ENCODE measurements at places on chromosomes 2 and 18. TPM values are rescaled to one million over a fixed set of nuclear protein-coding genes. Genes with fewer than 3 reads are reported as not detected.

DNA sequence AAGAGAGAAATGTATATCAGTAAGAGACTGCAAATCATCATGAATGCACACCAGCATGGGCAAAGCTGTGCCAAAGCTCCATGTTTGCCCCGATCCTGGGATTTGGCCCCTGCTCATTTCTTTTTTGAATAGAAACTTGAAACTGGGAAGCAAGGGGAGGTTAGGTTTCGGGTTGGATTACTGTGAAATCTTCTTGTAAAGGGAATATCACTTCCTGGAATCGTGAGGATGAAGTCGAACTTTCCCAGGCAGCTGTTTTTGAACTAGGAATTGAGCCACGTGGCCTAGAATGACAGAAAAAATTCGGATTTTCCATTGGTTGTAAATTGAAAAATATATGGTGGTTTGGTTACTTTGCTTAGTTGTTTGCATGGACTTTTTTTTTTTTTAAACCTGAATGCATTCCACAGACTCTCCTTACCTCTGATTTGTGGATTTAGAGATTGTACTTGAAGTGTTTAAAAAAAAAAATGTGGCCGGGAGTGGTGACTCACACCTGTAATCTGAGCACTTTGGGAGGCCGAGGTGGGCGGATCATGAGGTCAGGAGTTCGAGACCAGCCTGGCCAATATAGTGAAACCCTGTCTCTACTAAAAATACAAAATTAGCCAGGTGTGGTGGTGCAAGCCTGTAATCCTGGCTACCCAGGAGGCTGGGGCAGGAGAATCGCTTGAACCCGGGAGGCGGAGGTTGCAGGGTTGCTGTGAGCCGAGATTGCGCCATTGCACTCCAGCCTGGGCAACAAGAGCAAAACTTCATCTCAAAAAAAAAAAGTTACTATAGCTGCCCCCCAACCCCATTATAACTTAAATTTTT lies 32.1 kb downstream of the GRHL1 start:
- DNase-seq = no peak

DNA sequence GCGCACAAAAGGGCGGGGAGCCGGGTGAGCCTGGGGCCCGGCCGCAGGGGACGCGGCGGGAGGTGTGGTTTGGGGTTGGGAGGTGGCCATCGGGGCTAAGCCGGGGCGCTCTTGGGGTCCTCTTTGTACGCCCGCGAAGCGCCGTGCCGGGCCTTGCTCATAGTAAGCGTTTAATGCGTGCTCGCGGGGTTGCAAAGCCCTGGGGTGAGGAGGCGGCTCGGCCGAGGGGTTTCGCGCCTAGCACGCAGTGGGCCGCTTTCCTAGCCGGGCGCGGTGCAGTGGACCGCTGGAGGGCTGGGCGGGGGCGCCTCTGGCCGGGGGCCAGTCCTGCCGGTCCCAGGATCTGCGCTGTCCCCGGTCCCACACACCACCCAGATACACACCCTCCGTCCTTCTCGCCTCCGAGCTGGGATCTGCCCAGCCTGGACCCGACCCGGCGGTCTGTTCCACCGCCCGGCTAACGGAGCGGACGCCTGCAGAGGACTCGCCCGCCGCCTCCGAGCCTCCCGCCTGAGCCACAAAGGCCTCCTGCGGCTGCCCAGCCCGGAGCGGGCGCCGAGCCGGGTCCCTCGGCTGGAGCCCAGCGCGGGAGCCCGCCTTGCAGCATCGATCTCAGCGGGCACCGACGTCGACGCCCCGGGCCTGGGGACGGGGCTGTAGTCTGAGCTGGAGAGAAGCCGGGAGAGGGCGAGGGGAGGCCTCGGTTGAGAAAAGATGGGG lies 564 bp downstream of the DPYSL5 start:
- DNase-seq = peak; percentile 17

- DNase-seq = peak; percentile 0
Measured at GRCh38 chr18:34358923-34359322, 134.2 kb upstream of the NOL4 start.

DNA sequence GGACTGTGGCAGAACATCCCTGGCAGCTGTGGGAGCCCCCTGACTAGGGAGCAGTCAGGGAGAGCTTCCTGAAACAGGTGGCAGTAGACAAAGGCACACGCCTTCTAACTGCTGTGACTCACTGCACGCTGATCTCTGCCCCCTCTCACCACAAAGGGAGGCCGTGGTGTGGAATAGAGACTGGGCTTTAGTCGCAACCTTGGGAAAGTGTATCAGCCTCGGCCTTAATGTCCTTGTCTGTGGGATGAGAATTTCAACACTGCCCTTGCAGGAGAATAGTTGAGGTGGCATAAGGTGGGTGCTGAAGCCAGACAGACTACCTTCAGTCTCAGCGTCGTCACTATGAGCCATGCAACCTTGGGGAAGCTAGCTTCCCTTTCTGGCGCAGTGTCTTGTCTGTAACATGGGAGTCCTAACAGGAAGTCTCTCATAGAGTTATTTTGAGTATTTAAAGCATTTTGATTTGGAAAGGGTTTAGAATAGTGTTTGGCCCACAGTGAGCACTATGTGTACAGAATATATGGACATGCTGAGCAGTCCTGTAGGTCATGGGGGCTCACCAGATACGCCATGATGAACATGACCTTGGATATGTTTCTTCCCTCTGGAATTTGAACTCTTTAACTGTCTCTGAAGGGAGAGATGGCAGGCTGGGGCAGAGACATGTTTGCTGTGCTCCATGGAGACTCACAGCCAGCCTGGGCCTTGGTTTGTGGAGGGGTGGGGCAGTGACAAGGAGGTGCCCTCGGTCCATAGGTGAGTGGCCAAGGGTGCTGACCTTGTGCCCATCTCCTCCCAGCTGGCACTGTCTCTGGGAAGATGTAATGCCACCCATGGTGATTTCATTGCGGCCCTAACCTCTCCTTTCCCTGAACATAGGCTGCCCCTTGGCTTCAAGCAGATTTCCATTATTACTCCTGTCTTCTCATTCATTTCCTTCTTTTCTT lies 29.5 kb upstream of the SMAD7 start:
- no peak for DNase-seq

- peak; percentile 43 for DNase-seq
Measured at GRCh38 chr2:100580367-100581276, 17.8 kb downstream of the PDCL3 start.

DNA sequence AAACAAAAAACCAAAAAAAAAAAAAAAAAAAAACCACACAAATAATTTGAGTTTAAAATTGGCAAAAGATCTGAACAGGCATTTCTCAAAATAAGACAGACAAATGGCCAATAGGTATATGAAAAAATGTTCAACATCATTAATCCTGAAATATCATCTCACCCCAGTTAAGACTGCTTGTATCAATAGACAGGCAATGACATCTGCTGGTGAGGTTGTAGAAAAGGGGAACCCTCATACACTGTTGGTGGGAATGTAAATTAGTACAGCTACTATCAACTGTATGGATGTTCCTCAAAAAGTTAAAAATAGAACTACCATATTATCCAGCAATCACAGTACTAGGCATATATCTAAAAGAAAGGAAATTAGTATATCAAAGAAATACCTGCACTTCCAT lies 523.1 kb downstream of the XIRP2 start:
- no peak for DNase-seq

DNA sequence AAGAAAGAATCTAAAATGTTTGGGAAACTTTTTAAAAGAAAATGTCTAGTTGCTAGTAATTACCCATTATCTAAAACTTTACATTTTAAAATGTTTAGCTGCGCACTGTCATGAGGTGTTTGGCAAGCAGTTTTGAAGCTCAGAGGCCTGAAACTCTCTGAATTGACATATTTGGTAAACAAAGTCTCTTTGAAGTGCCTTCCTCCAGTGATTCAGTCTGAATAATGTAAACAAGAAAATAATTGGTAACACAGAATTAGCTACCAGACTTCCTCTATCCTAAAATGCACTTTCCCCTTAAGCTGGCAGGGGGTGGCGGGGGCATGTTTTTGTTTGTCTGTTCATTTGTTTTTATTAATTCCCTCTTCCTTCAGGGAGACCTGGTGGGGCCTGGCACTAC lies 61.4 kb downstream of the WDR75 start:
- DNase-seq = no peak

DNA sequence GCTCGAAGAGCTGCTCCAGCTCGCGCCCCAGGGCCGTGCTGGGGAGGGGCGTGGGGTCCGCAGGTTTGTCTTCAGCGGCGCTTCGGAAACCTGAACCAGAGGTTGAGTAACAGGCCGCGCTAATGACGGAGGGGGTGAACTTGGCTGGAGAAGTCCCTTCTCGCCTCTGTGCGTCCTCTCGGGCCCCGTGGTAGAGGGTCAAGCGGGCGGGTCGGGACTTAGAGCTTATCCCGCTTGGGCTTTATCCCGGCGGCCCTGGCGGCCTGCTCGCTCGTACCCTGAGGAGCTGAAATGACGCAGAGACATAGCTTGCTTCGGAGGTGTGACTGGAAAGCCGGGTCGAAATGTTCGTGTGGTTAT lies 479 bp downstream of the RNMT start:
- DNase-seq = peak; percentile 37

DNA sequence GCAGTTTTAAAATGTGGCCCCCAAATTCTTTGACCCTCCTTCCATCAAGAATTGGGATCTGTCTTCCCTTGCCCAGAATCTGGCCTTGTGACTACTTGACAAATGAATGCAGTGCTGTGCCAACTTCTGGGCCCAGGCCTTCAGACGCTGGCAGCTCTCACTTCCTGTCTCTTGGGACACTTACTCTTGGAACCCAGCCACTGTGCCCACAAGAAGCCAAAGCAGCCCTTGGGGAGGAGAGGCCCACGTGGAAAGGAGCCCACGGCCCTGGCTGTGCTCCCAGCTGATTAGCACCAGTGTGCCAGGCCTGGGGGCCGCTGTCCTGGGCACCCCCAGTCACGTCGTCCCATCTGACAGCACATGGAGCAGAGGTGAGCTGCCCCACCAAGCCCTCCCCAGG lies 56.6 kb downstream of the RPL37A start:
- no peak for DNase-seq

- DNase-seq = no peak
Measured at GRCh38 chr18:2776601-2777000, 70.2 kb upstream of the EMILIN2 start.

GRCh38 chr2:162917626-162918025 lies 79.1 kb upstream of the KCNH7 start:
- no peak for DNase-seq

DNA sequence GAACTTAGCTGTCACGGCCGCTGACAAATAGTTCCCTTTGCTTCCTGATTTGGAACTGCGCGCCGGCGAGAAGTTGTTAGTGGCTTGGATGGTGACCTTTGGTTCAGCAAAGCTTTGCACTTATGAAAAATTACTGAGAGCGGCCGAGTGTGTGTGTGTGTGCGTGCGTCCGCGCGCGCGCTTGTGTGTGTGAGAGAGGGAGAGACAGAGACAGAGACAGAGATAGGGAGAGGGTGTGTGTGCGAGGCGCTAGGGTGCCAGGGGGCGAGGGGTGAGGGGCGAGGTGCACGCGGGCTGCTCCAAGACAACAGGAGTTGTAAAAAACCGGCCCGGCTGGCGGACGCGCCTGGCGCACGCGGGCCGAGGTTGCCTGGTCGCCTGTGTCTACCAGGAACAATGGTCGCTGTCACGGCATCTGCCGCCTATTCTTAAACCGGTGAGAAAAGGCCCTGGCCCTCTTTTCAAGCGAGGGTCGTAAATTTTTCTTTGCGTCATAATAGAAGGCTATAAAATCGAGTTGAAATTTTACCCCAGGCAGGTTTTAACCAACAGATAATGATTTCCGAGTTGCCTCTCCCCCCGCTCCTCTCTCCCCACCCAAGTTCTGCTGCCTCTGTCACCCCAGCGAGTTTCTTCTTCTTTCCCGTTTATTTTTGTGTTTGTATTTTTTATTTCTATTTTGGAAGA lies 535 bp downstream of the HOXD3 start:
- DNase-seq = no peak

- DNase-seq = no peak
Measured at GRCh38 chr2:20611844-20612356, 39.0 kb downstream of the HS1BP3 start.

DNA sequence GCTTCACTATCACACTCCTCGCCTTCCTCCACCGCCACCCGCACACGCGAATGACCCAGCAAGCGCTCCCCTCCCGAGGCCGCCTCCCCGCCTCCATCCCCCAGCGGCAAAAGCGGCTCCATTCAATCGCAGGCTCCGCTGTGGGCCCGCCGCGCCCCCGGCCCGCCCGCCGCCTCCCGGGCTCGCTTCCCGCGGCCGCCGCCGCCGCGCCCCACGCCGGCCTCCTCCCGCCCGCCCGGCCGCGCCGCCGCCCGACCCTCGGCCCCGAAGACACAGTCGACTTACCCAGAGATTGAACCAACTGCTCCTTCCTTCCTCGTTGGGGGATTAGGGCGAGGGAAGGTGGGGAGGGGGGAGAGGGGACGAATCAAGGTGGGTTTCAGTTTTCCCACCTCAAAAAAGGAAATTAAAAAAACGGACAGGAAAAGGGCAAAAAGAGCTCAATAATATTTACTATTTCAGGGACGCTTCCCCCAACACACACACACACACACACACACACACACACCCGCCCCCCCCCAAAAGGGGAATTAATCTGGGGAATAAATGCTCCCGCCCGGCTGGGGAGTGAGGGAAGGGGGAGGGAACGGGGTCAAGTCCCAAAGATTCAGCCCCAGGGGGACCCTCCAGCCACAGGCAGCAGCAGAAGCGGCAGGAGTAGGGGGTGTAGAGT lies 743 bp downstream of the XPO1 start:
- peak; percentile 52 for DNase-seq

- DNase-seq = no peak
Measured at GRCh38 chr2:214836568-214836967, 27.1 kb upstream of the BARD1 start.

DNA sequence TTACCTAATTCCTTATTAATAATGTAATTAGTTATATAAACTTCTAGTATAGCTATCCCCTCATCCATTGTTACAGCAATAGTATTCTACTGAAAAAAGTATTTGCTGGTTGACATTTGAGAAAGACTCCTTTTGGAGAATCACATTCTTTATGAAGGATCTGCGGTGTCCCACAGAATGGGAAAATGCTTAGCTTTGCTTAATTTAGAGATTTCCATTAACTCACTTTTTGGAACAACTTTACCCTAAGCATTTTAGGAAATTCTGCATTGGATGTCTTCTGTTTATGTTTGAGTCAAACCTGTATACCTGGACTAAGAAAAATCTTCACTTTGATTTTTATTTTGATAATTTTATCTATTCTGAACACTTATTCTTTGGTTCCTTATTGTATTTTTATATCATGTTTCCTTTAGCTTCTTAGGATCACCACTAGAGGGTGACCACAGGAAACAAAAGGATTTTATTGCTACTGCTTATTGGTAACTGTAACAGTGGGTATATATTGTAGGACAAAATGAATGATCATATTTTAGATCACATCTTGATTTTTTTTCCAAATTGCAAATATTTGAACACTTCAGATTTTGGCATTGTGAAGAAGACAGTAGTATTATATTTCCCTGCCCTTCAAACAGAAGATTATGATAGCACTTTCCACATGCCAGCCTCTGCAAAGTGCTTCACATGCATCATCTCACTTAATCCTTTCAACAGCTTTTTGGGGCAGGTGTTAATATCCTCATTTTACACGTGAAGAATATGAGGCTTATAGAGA lies 79.6 kb downstream of the MIB1 start:
- no peak for DNase-seq

Gene OR6B2
- total RNA-seq = not detected

Gene PLCD4
- not detected for total RNA-seq

Gene CD302
- 0.56 TPM for total RNA-seq

Gene RTP5
- total RNA-seq = 0.20 TPM

Gene CYTIP
- total RNA-seq = 304 TPM

Gene GCG
- total RNA-seq = not detected

Gene NT5C1B
- total RNA-seq = not detected

Gene SERTAD2
- total RNA-seq = 22.7 TPM

Gene TUBB8B
- total RNA-seq = not detected

Gene TCF7L1
- total RNA-seq = 0.06 TPM

Gene TTR
- not detected for total RNA-seq

Gene CDCA7
- total RNA-seq = 79.4 TPM

Gene FOXI3
- not detected for total RNA-seq

Gene ROCK2
- total RNA-seq = 12.6 TPM

Gene IL1F10
- not detected for total RNA-seq

Gene ASAP2
- 0.12 TPM for total RNA-seq
